ENCODE measurements at places on chromosomes 7 and 10.
A peak's percentile ranks its signal among the peaks of the same experiment; 100 is the strongest.

GRCh38 chr7:10802526-10802925 is 171.1 kb upstream of the PHF14 start:
- no peak for DNase-seq

DNA sequence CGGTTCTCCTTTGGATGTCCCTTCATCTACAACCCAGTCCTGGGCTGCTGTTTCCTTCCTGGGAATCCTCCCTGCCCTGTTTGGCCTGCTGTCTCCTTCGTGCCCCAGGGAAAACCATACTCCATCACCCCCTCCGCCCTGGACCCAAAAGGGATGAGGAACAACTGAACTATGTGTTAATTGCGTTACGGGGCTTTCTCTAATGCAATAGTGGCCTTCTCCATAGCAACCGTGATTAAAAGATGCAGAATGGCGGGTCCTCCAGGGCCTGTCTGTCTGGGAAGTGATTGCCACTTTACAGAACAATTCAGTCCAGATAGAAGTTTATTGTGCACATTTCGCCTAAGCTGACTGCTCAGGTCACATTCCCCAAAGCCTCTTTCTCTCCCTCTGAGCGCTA is 112.0 kb upstream of the FGFR2 start:
- DNase-seq, result no peak

DNA sequence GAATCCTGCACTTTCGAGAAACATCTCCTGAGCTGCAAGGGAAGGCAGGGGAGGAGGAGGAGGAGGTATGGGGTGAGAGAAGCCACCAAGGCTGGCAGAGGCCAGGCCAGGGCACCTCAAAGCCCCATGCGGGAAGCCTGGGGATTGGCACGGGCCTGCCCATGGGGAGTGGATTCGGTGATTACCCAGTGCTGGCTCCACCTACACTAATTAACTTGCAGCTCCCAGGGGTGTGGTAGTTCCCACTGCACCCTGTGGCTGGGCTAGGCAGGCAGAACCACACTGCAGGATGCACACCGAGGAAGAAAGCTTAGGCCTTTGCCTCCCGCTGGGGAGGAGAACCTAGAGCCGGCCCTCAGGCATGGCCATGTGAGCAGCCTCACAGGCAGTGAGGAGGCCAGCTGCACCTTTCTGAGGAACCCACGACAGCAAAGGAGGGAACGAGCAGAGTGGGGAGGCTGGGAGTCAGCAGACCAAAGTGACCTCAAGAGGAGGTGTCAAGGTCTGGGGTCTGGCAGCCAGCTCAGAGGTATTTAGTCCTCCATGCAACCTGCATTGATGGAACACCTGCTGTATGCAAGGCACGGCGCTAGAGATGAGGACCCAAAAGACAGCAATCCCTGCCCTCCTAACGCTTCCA is 27.2 kb downstream of the GRID1 start:
- no peak for DNase-seq

GRCh38 chr10:131453721-131454634 is 142.5 kb upstream of the TCERG1L start:
- peak; percentile 17 for DNase-seq

GRCh38 chr7:117325836-117326235 is 3.0 kb upstream of the WNT2 start:
- DNase-seq, result no peak

- no peak for DNase-seq
Observed at GRCh38 chr10:102814453-102814871, 22.8 kb downstream of the CYP17A1 start.

DNA sequence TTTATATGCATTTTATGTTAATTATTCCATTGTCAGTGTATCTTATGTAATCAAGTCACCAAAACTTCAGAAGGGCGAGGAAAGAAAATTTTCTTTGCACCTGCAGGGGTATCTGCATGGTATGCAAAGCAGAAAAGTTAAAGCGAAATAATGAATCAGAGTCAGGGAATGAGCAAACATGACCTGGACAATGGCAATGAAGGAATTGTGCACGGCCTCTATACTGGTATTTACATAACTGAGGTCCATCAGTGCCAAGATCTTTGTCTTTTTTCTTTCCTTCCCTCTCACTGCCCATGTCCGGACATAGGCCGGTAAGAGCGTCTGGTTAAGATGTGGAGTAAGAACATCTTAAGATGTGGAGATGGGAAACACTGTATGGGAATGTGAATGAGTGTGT is 14.4 kb upstream of the AKR1C3 start:
- no peak for DNase-seq

DNA sequence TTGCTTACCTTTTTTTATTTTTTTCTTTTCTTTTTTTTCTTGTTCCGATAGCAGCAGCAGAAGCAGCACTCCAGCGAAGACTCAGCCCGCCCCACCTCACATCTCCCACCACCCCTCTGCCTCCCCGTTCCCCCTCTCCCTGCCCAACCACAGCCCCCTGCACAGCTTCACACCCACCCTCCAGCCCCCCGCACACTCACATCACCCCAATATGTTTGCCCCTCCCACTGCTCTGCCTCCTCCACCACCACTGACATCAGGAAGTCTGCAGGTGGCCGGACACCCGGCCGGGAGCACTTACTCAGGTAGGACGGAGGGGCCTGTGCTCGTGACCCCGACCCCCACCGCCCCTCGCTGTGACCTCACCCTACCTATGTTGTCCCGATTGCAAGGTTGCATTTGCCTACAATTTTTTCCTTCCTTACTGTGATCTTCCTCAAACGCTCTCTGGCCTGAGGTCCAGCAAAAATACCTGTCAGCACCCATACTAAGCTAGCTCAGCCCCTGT is 367.2 kb upstream of the GALNT17 start:
- no peak for DNase-seq

- no peak for DNase-seq
Observed at GRCh38 chr7:64830926-64831325, 36.7 kb downstream of the ZNF138 start.

- peak; percentile 15 for DNase-seq
Observed at GRCh38 chr10:72276013-72276387, 2.3 kb downstream of the DDIT4 start.

DNA sequence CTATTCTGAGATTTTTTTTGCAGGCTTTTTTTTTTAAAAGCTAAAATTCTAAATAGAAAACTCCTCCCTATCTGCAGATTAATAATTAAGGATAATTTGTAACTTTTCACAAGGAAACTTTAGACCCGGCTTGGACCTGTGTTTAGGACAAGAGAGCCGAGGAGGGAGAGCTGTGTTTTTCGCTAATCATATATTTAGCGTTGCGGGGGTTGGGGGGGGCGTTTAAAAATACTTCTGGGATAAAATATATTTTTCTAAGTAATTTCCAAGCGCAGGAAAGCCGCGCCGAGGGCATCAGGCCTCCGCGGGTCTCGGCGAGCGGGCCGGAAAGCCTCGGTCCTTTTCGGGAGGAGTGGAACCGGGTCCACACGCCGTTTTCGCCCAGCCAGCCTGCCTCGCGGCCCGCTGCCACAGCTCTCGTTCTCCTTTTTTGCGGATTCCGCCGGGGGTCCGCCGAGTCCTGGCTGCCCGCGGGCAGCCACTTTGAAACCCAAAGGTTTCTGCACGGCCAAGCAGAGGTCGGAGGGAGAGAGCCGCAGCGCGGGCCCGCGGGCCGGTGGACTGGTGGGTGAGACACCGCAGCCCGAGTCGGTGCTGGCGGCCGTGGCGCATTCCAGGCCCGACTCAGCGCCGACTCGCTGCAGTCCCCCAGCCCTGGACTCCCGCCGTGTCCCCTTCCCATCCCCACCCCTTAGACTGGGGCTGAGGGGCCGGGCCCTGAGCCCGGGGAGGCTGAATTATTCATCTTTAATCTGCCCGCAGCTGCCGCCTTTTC is 2.3 kb downstream of the PAX2 start:
- no peak for DNase-seq

DNA sequence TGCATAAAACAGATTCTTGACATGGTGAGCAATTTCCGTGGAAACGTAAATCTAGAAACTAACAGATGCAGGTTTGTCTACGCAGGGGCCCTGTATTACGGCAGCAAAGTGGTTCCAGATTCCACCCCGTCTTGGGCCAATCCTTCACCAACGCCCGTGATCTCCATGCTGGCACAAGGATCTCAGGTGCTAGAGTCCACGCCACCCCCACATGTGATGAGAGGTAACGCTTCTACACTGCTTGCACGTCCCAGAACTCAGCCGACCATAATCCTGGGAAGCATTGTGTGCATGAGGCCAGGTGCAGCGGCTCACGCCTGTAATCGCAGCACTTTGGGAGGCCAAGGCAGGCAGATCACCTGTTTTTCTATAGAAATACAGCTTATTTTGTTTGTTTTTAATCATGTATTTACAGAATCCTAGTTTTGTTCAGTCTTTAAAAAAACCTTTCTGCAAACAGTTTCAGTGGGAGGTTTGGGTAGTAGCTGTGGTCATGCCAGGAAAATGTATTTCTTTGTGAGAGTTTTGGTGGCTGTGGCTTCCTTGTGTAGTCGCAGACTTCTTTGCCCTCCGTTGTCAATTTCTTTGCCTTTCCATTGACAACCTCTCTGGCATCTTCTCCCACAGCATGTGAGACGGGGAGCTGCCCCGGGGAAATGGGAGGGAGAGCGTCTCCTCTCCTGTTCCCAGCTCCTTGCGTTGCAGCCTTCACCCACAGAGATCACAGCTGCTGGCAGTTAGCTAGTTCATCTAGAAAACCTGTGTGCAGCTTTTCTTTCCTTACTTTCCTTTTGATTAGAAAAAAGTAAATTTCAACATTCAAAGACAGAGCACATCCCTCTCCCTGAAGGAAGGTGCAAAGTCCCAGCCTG is 35.7 kb downstream of the ITIH2 start:
- no peak for DNase-seq

DNA sequence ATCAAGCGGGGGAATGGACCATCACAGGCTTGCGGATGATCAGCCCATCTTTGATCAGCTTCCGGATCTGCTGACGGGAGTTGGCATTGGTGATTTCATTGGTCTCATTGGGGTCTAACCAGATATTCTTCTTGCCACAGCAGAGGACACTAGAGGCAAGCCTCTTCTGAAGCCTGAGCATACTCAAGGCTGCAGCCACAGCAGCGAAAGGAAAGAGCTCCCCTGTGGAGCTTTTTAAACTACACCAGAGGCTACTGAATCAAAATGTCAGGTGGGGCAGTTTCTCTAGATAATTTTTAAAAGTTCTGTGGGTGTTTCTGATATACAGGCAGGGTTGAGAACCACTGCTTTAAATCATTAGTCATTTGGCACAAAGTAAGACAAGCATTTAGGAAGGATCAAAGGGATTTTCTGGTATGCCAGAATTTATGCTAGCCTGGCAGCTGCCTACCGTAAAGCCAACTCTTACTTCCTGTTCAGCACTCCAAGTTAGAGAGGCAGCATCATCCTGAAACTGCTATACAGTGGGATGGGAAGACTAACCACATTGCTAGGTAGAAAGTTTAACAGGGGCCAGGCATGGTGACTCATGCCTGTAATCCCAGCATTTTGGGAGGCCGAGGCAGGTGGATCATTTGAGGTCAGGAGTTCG is 7.0 kb downstream of the NAPEPLD start:
- no peak for DNase-seq

GRCh38 chr10:59068581-59069191 is 107.8 kb upstream of the PHYHIPL start:
- DNase-seq, result no peak

DNA sequence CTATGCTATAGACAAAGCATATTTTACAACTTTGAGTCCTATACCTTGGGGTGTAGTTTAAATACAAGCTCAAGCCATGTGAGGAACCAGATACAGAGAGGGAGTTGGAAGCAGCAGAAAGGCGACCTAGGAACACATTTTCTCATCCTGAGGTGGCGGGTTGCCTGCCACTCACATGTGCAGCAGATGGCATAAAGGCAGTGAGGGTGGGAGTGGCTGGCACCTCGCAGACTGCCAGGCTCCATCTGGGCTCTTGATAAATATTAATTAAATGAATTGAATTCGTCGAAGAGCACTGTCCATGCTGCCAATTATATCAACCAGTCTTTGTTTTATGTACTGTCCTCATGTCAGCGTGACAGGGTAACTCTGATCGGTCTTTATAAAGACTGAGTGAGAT is 79.0 kb upstream of the SEMA3C start:
- no peak for DNase-seq
